Activated CD8-positive, alpha-beta T cell treated with anti-CD3 and anti-CD28 coated beads, Interleukin-2, amount 10 ng/mL, durations not matched to agents 7 days and 5 days (primary cell): ENCODE measurements at places on chromosomes 7 and 10. TPM values are rescaled to one million over a fixed set of nuclear protein-coding genes. Genes with fewer than 3 reads are reported as not detected.

The MLXIPL gene
- total RNA-seq, result not detected

The HBP1 gene
- total RNA-seq, result 17.2 TPM

The ZCWPW1 gene
- 2.8 TPM for total RNA-seq

The CPN1 gene
- not detected for total RNA-seq

The OTUD1 gene
- total RNA-seq, result 8.4 TPM

The SPDYE6 gene
- not detected for total RNA-seq

The GSTO1 gene
- total RNA-seq, result 114 TPM

The TRPV5 gene
- total RNA-seq, result not detected

The POLR3A gene
- total RNA-seq, result 17.0 TPM

The ENO4 gene
- total RNA-seq, result not detected

The GPC2 gene
- 8.1 TPM for total RNA-seq

The ABCA13 gene
- 0.45 TPM for total RNA-seq

The GNAI1 gene
- not detected for total RNA-seq

The CFTR gene
- not detected for total RNA-seq

The PHF14 gene
- 32.1 TPM for total RNA-seq

The DUSP5 gene
- 27.8 TPM for total RNA-seq

The FFAR4 gene
- not detected for total RNA-seq

The VAX1 gene
- total RNA-seq, result not detected

The ADARB2 gene
- 0.63 TPM for total RNA-seq

The HSPB1 gene
- total RNA-seq, result 37.2 TPM

The SPAM1 gene
- total RNA-seq, result not detected

The BUB3 gene
- total RNA-seq, result 267 TPM

The STYXL1 gene
- total RNA-seq, result 27.2 TPM

The LMOD2 gene
- total RNA-seq, result not detected

The CDNF gene
- total RNA-seq, result 1.2 TPM

The UNCX gene
- not detected for total RNA-seq

The MBL2 gene
- not detected for total RNA-seq

The LRRC17 gene
- 0.21 TPM for total RNA-seq

The PLEKHS1 gene
- total RNA-seq, result not detected

The TMEM236 gene
- total RNA-seq, result not detected

The ZNF503 gene
- 0.26 TPM for total RNA-seq

The SLC16A12 gene
- not detected for total RNA-seq

The SPDYE16 gene
- total RNA-seq, result 0.18 TPM

The CPA2 gene
- total RNA-seq, result not detected

The PWWP2B gene
- total RNA-seq, result 15.0 TPM

The MMP21 gene
- not detected for total RNA-seq

The GRM3 gene
- total RNA-seq, result not detected

The ADCYAP1R1 gene
- not detected for total RNA-seq

The HOGA1 gene
- not detected for total RNA-seq
